Endothelial cell (in vitro differentiated cells): ENCODE measurements at places on chromosomes 2 and 18.

- no peak for DNase-seq
These were observed 240.3 kb downstream of the ZNF521 start for GRCh38 chr18:25111377-25112288.

GRCh38 chr18:76721207-76721996 is 101.0 kb upstream of the ZNF236 start:
- no peak for DNase-seq

GRCh38 chr2:142200062-142200461 is 69.2 kb upstream of the LRP1B start:
- no peak for DNase-seq

GRCh38 chr2:69863298-69863697 is 30.5 kb upstream of the SNRNP27 start:
- DNase-seq, result no peak

GRCh38 chr18:79600141-79600540 is 79.5 kb upstream of the CTDP1 start:
- DNase-seq, result no peak

DNA sequence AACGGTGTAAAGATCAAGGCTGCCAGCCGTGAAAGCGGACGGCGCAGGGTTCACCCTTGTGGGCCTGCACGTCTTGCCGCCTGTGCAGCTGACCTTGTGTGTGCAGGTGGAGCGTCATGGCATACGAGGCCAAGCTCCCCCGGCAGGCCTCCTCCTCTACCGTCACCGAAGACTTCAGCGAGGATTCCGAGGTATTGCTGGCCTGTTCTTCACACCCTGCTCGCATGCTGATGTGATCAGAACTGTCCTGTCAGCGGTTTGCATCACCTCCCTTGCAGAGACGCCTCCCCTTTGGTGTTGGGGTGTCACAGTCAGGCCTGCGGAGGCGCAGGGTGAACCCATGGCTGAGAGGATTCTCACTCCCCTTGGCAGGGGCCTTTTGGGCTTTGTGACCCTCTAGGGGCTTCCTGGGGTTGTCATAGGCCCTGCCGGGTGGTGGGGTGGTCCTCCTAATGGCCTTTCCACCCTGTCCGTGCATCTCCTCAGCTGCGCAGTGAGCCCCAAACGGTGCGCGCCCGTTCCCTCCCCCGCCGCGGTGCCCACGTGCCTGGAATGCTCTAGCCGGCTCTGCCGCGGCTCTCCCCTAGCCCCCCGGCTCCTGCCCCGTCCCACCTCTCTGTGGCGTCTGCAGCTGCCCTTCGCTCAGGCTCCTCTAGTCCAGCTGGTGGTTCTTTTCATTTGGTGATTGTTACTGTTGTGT is 92.5 kb downstream of the DGKD start:
- DNase-seq, result no peak
